Upper lobe of right lung (tissue), 1 donor: ENCODE measurements at places on chromosomes 5 and 9.

DNA sequence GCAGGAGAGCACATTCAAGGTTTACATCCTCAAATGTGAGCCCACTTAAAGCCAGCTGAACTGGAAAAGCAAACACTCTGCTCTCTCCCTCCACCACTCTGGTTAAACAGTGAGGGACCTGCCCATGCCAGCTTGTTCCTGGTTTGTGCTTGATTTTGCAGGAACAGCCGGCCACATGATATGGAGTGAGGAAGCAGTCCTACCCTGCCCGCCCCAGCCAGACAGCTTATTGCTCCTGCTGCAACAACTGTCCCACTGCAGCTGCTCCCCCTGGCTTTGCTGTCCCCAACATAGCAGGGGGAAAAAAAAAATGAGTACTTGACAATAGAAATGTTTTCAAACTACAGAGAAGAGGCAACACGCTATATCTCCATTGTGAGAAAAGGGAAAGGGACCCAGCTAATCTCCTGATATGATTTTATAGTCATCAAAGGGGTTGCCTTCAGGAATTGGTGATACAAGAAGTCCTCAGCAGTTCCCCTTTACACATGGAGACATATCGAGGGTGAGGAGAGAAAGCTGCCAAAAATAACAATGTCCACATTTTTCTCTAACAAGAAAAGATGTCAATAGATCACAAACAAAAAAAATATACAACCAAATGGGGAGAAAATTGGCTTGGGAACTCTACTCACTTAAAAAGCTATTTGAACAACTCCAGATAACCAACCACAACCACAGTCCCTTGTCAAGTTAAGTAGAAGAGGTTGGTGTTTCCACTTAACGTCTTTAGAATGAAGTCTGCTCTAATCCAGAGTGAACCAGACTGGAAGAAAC, 4.6 kb downstream of the MYO10 start:
- DNase-seq, result peak; percentile 76

DNA sequence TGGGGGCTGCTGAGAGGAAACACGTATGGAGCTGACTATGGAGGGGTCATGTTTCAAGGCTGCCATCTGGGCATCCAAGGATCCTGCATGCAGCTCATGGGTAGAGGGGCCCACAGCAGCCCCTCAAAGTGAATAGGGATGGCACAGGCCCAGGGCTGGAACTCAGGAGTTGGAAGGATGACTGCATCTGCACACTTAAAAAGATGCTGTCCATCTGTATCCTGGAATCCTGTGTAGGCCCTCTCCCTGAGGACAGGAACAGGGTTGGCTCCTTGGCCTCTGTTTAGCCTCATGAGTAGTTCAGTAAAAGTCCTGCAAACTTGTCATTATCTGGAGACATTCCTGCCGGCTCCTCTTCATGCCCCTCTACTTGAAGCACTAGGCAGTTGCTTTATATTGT, 4.0 kb downstream of the BNIP1 start:
- DNase-seq, result no peak

DNA sequence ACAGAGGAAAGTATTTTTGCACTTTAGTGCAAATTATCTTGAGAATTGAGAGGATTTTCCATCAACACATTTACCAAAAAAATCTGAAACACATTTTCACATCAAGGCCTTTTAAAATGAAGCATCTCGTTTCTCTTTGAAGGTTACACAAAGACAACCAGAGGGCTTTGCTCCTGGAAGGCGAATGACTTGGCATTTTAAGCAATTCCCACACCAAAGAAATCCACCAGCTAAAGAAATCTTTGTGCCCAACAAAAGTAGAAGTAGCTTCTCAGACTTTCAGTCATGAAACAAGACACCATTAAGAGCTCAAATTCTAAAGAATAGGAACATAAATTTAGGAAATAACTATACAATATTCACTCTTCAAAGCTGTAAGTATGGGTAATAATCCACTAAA, 59.9 kb downstream of the HABP4 start:
- DNase-seq, result no peak

GRCh38 chr5:172490514-172491461, 36.5 kb upstream of the SH3PXD2B start:
- DNase-seq, result no peak

DNA sequence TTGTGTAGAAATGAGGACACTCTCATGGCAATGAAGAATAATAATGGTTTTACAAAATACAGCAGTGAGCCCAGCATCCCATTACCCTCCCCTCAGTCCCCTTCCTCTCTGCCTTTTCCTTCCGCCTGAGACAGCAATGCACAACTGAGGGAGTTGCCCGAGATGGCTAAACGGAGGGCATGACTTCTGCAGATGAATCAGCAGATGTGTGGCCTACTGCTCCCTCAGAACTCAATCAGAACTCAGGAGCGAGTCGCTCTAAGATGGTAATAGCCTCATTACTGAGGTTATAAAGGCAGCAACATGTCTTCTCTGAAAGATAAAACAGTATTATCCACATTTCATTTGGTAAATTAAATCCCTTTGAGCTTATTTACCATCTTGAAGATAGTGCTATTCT, 326.6 kb downstream of the ENC1 start:
- DNase-seq, result no peak

GRCh38 chr5:146209714-146210113, 6.3 kb downstream of the RBM27 start:
- DNase-seq, result no peak

GRCh38 chr5:111734597-111734996, 22.4 kb downstream of the NREP start:
- no peak for DNase-seq

DNA sequence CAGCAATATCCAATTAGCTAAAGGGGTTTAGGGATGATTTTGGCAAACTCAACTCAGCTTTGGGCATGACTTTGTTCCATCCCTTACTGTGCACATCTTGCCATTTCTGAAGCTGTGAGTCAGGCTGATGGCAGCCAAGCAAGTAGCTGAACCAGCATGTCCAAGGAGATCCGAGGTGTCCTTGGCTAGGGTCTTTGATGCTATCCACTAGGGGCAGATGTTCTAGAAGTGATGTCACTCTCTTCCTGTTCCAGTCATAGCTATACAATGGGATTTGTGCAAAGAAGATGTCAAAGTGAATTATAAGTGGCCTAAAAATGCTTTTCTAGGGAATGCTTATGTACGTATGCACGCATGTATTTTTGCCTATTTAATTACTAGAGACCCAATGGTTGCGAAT, 160.8 kb upstream of the PAPPA start:
- DNase-seq, result no peak

DNA sequence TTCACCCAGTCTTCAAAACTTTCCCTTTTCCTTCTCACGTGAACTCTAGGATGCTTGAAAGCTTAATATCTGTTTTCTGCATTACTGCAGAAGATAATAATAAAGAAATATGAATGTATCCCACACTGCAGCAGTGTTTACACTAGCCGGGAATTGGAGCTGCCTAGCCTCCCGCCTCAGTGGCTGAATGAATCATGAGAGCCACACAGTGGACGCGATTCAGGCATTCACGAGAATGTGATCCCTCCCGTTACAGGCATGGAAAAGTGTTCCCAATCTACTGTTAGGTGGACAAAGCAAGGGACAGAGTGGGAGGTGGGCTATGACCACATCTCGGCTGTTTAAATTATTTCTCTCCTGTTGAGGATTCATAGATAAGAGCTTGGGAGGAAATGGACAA, 69.4 kb upstream of the CTSL start:
- no peak for DNase-seq

DNA sequence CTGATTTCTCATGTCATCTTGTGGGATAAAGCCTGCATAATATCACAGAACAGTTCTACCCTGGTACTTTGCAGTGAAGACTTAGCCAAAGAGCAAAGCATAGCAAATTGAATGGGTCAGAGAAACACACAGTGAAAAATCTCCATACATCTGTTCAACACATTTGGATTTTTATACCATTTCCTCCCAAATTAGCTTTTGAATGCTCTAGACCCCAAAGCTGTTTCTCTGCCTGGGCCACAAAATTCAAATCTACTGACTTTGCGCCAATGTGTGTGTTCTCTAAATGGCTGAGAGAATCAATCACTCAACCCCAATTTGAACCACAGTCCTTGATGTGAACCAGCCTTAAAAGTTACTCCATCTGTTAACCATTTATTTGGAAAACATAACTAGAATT, 236.9 kb upstream of the NFIL3 start:
- DNase-seq, result no peak

DNA sequence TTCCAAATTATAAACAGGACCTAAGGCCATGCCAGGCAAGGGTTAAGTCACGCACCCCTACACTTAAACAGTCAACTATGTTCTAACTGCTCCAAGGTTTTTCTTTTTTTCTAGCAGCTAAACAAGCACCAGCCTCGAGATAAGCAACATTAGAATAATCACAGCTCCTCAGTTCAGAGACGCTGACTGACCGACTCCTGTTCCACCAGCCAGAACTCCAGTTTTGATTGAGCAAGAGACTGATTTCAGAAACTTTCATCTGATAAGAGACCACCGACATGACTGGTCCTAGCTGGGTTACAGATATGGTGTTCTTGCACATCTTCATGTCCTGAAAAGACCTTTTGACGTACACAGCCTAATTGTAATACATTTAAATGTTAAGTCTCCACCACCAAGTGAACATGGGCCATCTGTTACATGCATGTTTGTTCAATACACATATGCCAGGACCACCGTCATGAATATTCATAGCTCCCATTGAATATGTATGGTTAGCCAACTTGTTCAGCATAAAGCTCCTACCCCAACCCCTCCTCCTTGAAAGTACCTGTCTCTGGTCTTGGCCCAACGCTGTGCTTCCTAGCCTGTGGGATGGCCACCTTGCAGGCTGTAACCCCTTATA, 23.7 kb upstream of the OTULINL start:
- no peak for DNase-seq

- DNase-seq, result no peak
Observed at GRCh38 chr9:95100071-95100627, 217.4 kb downstream of the FANCC start.

DNA sequence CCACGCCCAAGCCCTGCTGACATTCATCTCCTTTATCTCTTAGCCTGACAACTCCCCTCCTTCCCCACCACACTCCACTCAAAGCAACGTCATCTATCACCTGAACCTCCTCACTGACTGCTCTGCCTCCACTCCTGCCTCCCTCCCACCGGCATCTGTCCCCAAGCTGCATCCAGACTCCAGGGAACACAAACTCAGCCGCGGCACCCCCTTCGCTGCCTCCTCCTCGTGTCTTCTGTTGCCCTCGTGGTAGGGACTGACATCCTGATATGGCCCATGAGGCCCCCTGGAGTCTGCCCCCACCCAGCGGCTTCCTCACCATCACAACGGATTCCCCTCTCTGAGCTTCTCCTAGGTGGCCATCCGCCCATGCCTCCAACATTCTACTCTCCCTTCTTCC, 101.0 kb upstream of the TAS2R1 start:
- no peak for DNase-seq

- no peak for DNase-seq
Observed at GRCh38 chr5:44646016-44646415, 162.7 kb upstream of the MRPS30 start.

- no peak for DNase-seq
Observed at GRCh38 chr9:124510650-124511425, 3.6 kb upstream of the NR5A1 start.

GRCh38 chr5:96566833-96567587, 95.2 kb upstream of the CAST start:
- DNase-seq, result no peak
